Activated CD4-positive, alpha-beta T cell treated with anti-CD3 and anti-CD28 coated beads for 1 hour (primary cell): ENCODE measurements at places on chromosomes 1 and 21.
A peak's percentile ranks its signal among the peaks of the same experiment; 100 is the strongest.

- DNase-seq: no peak
These were observed 431 bp downstream of the EEIG2 start for GRCh38 chr1:108560189-108560873.

- no peak for DNase-seq
These were observed 12.6 kb downstream of the MTF1 start for GRCh38 chr1:37846647-37847339.

DNA sequence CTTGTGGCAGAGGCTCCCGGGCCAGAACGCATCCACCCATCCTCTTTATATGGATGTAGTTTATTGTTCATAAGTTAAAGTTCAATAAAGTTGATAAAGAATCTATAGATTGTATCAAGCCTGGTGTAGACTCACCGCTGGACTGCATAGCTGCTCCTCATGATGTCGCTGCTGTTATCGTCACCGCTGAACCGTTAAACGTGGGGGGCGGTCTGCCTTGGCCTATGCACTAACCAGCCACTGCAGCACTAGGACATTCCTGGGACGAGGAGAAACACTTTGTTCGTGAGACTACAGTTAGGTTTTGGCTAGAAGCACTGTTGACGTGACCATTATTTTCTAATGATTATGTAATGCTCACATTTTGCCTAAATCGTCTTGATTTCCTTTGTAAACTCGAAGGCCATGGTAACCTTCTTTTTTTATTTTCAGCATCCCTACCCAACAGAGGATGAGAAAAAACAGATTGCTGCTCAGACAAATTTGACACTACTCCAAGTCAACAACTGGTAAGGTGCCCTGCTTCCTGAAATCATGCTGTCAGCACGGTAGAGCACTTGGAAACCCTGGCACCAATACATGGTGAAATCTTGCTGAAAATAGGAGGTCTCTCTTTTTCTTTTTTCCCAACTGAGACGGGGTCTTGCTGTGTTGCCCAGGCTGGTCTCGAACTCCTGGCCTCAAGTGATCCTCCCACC is 50.2 kb downstream of the PKNOX1 start:
- no peak for DNase-seq

DNA sequence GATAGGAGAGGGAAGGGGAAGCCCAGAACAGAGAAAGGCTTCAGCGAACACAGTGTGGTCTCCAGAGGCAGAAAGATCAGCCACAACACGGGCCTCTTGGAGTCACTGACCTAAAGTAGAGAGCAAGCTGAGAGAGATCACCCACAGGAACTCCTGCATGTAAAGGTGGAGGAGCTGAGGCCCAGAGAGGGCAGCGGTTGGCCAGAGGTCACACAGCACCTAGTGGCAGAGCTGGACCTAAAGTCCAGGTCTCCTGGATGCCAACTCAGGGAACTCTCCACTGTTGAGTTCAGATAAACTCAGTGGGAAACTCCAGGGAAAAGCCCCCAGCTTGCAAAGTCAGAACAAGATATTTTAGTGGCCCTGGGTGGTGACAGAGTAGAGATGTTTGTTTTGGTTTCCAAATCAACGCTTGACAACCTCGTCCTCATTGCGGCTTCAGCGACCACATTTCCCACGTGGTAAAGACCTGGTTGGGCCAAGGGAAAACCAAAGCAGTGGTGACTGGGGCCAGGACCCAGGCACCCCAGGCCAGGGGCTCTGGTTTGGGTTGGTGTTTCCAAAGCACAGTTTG is 4.6 kb downstream of the IFFO2 start:
- peak; percentile 52 for DNase-seq

- DNase-seq: no peak
These were observed 46.5 kb upstream of the NUF2 start for GRCh38 chr1:163275222-163275621.

DNA sequence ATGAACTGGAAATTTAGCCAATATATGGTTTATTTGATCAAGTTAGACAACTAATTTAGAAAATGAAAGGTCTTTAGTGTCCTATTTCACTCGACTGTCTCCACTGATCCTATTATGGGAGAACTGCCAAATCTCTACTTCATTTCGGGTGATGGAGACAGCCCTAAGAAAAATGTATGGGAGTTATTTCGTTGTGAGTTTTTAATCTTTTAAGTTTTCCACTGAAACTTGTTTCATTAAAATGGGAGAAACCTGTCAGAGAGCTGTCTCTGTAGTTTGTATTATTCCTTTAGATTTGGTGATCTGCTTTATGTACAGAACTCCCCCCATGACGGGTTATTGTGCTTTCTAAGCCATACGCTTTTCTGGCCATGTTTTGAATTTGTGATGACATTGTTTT is 899.7 kb downstream of the ADGRL2 start:
- no peak for DNase-seq

DNA sequence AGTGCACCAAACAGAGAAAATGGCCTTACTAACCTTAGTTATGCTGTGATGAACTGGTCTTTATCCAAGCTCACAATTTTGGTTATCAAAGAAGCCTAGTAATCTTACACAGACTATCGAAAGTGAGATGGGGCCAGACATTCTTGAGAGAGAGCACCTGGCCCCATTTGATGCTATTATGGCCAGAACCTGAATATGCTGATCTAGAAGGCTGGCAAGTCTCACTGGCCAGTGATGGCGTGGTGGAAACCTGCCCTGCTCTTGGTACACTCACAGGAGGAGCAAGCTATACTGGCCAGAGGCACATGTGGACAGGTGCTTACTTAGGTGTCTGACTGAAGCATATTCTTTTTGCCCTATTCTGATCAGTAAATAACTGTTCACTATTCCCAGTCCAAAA is 357.8 kb upstream of the ZRANB2 start:
- DNase-seq: no peak

DNA sequence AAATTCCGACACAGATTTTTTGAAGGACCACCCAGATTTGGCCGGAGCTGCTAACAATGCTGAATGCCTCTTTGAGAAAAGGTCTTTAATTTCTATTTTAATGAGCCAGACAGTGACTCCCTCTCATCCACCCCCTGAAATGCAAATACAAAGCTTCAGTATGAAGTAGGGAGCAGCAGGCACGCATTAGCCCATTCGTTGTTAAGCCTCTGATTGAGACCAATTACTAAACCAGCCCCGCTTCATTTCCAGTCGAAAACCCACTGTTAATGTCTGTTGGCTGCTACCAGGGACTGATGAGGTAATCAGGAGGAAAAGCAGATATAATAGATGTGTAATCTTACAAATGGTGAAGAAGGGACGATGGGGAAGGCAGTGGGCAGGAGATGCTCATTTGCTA is 4.8 kb upstream of the C8A start:
- DNase-seq: no peak

- no peak for DNase-seq
These were observed 6.3 kb downstream of the NME7 start for GRCh38 chr1:169361281-169361680.

DNA sequence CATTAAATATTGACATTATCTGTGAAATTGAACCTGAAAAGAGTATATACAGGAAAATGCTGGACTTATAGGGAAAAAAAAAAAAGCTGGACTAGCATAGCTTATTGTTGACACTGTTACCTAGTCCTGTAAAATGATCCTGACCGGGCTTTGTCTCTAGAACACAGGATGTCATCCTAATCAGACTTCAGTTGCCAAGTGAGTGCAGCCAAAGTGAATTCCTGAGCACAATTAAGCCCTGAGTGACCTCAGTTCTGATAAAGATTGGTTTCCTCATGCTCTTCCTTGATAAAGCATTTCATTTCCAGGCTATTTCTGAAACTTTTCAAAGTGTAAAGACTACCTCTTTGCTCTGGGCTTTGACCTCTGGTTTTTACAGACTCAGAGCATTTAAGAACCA is 19.8 kb downstream of the SELP start:
- DNase-seq: no peak

- DNase-seq: no peak
These were observed 38.3 kb upstream of the PAX7 start for GRCh38 chr1:18592368-18592767.

DNA sequence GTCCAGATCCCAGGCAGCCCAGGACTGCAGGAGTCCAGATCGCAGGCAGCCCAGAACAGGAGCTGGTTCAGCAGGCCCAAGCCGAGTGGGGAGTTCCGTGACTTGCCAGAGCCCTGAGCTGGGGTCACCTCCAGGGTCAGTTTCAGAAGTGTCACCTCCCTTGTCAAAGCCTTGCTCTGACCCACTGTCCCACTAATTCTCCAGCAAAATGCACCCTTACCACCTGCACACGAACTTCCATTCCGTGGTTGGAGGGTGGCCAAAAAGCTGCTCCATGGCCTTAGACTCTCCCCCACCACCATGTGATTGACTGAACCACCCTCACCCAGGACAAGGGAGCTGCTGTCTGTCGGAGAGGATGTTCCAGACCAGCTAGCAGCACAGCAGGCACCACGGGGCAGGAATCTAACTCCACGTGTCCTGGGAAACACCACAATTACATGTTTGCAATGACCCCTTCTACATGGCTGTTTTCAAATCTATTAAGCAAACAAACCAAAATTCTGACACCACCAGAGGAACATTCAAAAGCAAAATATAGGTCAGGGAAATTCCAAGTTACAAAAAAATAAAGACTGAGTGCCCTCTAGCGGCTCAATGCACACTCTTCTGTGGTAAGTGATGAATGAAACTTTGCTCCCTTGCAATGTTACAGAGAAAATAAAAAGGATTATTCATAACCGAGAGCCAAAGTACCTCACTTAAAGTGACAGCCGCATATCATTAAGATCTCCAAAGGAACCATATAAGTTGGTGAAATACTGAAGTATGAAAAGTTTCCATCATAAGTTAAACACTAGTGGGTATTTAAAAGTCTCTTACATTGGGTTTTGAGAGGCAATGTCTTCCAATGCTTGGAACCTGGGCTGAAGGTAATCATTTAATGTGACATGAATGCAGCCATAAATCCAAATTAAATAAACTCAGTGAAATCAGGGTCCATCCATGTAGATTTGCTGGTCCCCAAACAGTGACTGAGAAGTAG is 76.3 kb downstream of the NPHP4 start:
- no peak for DNase-seq

- no peak for DNase-seq
These were observed 338 bp downstream of the ACAP3 start for GRCh38 chr1:1307261-1307922.

GRCh38 chr1:103230061-103230460 is 121.7 kb upstream of the COL11A1 start:
- no peak for DNase-seq

DNA sequence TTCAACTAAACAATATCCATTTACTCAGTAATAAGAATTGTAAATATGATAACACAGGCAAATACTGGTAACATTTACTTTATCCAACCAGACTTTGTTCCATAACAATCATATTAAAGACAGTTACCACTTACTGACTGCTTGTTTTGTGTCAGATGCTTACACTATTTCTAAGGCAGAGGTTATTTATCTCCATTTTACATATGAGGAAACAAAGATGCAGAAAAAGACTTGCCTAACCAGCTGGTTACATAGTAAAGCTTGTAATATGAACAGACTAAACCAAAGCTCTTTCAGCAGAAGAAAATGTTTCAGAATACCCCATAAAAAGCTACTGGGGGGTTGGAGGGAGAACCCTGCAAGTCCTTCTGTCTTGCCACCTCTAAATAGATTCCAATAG is 180.1 kb downstream of the EIF4G3 start:
- no peak for DNase-seq

DNA sequence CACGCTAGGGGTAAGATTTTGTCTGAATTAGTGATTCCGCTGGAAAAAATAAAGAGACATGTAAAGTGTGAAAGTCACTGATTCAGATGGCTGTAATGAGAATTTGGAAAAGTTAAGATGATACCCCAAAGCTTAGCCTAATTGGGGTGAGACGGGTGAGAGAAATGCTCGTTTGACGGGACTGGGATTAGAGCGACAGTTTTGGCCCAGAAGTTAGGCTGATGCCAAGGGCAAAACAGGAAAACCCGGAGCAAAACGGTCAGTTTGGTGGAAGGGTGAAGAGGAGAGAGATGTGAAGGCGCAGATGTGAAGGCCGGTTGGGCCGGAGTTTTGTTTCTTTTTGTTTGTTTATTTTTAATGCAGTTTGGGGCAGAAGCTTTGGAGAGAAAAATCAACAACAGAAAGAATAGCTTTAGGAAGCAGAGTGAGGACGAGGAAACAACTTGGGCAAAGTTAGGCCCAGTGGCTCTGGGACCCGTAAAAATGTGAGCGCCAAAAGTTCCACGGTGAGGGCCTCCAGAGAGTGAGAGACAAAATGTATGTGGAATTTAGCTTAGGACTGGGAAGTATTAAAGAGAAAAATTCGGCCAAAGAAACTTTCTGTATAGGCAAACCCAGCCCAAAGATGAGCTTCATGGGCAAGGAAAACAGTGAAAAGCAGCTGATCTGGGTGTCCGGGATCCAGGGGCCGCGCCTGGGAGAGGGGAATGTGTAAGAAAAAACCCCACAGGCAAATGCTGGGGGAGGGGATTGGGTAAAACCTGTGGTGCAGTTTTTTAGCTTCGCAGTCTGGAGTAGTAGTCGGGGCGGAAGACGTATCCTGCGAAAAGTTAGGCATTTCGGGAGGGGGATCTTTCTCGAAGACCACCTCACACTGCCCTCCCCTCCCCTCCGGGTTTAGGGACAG is 1.2 kb downstream of the DMRTA2 start:
- DNase-seq: no peak

GRCh38 chr1:26274801-26275425 is 5.0 kb upstream of the SH3BGRL3 start:
- DNase-seq: no peak

DNA sequence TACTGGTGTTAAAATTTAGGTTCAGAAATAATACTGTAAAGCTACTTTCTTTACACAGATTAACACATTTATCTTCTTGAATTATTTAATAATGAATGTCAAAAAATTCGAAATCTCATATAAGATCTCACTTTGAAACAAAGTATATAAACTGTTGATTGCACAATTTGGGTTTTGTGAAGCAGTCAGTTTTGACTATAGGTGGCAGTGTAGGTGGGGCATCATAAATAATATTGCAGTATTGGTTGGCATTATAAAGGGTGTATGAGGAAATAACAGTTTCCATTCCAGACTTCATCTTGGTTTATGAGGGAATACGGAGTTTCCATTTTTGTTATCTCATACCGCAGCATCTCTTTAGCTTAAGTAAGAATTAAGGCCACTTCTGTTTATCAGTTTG is 49.9 kb downstream of the SUCO start:
- no peak for DNase-seq

DNA sequence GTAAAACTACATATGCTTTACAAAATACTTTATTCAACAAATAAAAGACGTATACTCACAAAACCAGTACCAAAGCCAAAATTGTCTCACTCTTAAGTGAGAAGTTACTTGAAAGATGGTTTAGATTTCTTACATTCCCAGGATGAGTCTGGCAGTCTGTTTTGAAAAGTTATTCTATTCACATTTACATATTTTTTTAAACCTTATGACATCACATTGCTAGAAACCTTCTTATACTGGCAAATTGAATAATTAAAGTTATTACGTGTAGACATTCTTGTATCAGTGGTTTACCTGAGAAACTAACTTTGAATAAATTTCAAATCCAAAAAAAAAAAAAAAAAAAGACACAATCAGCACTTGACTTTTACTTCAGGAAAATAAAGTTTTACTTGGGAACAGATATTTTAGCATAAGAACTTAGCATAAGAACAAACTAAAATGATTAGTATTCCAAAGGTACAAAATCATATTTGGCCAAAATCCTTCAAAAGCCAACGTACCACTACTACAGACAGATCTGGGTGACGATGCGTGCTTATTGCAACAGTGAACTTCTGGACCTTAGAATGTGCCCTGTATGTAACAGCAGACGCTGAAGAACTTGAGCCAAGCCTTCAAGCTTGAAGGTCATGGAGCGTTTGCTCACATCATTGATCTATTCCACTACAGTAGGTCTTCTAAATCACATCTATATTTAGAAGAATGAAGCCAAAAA is 2.5 kb downstream of the CDC42BPA start:
- DNase-seq: no peak
